Fibroblast of skin of abdomen (primary cell): ENCODE measurements at places on chromosomes 5 and 9.

DNA sequence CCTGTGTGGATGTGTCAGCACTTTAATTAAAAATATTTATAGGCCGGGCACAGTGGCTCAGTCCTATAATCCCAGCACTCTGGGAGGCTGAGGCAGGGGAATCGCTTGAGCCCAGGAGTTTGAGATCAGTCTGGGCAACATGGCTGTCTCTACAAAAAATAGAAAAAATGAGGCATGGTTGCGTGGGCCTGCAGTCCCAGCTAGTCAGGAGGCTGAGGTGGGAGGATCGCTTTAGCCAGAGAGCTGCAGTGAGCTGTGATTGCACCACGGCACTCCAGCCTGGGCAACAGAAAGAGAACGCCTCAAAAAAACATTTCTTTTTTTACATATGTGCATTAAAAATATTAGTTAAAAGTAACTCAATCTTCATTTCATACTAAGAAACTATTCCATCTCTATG is 6.2 kb downstream of the TBC1D9B start:
- DNase-seq: no peak

GRCh38 chr9:100216178-100216787 is 117.2 kb downstream of the INVS start:
- DNase-seq: peak; percentile 32

DNA sequence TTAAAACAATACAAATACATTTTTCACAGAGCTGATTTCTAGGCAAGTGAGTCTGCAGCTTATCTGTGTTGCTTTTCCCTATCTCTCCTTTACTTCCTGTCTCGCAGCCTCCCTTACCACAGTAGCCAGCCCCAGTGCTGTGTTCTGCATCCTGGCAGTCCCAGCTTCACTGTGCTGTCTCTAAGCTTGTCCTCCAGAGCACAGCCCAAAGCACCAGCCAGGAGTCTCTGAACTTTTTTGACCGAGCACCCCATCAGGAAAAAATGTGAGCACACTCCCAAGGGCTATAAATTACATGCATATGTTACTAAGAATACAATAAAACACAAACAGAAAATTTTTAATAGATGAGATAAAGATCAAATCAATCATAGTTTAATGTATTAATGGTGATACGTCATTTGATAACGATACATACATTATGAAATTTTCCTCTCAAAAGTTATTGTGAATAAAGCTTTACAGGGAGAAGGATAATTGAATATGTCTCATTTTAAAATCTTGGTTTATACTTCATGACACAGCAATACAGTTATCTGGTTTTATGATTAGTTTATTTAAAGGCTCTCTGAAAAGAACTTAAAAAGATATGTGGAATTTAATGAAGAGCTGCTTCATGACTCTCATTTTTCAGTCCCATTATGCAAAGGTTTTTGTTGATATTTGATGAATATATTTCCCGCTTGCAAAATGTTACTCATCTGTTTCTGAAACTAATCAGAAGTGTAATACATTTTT is 7.3 kb upstream of the RHOBTB3 start:
- peak; percentile 33 for DNase-seq

DNA sequence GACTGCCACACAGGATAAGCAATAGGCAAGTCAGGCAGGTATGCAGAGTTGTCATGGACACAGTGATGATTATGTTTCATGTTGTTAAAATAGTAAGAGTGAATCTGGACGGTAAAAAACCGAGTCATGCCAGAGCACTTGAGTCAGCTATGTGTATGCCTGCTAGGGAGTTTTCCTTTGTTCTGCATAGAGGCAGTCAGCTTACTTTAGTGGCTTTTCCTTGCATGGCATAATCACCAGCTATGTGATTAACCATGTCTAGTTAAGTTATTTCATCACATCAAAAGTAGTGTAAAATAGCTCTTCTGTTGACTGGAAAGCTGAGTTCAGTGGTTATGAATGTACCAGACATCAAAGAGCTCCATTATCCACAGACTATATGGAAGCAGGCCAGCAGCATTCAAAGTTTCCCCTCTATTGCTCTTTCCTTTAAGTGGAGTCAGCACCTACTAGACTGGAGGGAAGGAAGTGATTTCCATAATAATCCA is 989.8 kb downstream of the TLE1 start:
- DNase-seq: peak; percentile 88

GRCh38 chr9:129938291-129938979 is 103.2 kb downstream of the USP20 start:
- peak; percentile 91 for DNase-seq

DNA sequence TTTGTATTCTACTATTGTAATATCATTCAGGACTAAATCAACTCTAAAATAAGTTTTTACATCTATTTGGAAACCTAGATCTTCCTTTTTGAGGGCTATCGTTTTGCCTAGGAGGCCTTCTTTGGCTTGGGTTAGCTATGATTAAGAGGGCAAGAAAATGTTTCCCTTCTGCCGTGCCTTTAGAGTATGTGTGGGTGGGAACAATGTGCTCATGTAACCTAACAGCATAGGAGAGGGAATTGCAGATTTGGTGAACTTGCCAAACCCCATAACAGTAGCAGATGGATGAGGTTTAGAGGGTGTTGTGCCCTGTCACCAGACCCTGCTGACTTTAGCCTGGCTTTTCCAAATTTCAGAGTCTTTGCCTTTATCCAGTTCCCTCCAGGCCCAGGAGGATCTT is 339.0 kb downstream of the ADGRV1 start:
- DNase-seq: no peak

DNA sequence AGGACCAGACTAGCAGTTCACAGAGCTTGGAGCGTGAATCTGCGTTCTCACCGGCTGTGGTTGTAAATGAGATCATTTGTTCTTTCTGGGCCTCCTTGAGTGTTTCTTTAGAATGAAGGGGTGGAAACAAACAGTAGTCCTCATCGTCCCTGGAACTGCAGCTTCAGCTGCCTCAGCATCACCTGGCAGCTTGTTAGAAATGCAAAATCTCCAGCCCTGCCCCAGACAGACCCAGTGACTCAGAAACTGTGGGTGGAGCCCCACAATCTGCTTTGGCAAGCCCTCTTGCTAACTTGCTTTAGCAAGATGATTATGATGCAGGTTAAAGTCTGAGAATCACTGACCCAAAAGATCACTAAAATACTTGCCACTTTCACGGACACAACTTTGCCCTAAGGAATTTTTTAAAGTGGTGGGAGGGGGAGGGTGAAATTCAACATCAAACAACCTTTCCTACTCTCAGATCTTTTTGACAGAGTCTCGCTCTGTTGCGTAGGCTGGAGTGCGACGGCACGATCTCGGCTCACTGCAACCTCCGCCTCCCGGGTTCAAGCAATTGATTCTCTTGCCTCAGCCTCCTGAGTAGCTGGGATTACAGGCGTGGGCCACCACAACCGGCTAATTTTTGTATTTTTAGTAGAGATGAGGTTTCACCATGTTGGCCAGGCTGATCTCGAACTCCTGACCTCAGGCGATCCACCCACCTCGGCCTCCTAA is 86.0 kb downstream of the BRINP1 start:
- no peak for DNase-seq

GRCh38 chr5:18507114-18507513 is 872.9 kb downstream of the TAF11L14 start:
- DNase-seq: no peak

GRCh38 chr9:2023532-2023931 is 8.4 kb downstream of the SMARCA2 start:
- DNase-seq: no peak

- DNase-seq: peak; percentile 43
Measured at GRCh38 chr9:89078860-89079259, 87.6 kb downstream of the S1PR3 start.

DNA sequence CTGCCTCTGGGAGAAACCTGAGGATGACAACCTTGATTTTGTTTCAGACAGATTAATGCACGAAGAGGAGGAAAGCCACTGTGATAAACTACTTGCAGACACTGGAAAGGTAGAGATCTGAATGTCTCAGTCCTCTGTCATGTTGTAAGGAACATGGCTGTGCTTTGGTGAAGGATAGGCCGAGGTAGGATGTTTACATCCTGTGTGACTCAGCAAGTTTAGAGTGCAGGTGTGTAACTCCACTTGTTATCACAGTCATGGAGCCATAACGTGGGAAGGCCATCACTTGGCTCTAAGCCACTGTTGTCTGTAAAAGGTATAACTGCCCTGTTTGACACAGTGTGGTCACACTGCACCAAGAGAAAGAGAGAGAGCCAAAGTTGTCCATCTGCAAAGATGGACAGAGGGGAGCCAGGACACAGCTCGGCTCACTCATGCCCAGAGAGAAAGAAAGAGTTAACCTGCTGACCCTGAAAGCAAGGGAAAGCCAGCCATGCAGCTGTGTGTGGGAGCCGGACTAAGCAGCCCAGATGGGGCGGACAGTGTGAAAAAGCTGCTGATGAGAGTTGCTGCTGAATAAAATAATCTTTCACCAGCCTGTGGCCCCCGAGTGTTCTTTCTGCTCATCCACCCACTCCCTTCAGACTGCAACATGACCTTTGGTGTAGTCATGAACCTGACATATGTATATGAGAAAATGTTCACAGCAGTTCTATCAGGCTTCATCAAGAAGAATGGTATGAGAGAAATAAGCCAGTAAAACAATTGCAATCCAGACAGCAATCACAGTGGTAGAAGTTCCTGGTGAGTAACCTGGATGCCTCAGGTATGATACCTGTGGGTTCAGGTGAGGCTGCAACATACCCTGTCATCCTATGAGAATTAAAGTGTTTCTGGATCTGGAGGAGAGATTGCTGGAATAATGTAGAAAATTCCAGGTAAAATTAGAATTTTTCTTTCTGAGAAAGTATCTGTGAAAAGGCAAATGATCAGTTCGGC is 115.9 kb downstream of the TARS1 start:
- no peak for DNase-seq

- DNase-seq: no peak
Measured at GRCh38 chr9:89807101-89807395, 202.2 kb downstream of the GADD45G start.

GRCh38 chr9:114383521-114384231 is 4.1 kb downstream of the AKNA start:
- DNase-seq: peak; percentile 67

GRCh38 chr5:137567226-137567625 is 68.1 kb upstream of the SPOCK1 start:
- no peak for DNase-seq

DNA sequence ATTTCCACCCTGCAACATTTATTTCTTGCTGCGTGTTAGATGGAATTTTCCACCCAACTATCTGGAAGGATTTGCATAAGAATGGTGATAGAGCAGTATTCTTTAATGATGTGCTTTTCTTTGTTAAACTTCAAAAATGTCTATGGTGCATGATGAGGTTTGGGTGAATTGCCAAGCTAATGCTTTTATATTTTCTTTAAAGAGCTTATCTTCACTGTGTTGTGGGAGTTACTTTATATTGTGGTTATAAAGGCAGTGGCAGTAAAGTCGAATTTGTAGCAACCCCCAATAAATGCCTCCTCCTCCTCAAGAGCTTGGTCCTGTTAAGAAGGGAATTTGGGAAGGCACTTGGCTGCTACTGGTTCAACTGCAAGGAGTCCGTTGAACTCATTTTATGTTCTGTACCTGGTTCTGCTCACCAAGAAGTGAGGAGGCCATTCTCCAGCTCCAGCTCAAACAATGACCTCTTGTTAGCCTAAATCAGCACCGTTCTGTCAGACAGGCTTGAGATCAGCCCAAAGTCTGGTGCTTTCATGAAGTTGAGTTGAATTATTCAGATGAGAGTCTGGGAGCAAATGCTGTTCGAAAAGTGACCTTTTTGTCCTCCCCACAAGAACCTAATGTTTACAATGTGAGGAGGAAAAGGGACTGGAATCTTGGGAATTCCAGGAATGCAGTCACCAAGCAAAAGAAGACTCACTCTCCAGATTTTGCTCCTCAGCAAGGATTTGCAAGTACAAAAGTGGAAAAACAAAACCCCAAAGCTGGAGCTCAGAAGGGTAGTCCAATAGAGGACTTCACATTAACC is 217.0 kb downstream of the TMEM38B start:
- peak; percentile 51 for DNase-seq

- peak; percentile 69 for DNase-seq
Measured at GRCh38 chr5:153813901-153814300, 224.8 kb downstream of the FAM114A2 start.

DNA sequence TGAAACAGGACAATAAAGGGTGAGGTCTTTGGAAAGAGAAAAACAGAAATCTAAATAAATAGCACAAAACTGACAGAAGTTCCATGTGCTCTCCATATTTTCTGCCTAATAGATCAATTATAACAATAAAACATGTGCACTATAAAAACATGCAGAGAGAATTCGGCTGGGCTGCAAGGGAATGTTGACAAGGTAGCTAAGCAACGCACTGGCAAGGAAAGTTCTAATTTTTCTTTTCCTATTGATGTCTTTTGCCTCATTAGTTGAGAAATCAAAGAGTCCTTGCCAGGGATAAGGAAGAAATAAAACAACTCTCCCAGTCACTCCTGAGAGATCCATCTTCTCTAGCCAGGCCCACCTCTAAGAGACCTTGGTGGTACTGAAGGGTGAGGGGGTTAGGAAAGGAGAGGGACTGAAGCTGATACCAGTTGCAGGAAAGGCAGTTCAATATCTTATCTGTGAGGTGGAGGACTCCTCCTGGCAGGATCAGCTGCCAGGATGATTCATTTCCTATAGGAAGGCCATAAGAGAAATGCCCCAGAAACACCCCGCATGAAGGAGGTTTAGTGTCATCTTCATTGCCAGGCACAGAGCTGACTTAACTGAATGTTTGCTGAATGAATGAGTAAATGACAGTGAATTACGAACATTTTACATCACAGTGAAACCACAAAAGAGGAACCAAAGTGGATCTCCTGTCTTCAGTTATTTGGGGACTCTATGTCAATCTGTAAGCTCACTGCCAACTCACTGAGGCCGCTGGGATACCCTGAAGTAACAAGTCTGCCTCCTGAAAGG is 63.7 kb upstream of the IFNK start:
- peak; percentile 26 for DNase-seq

DNA sequence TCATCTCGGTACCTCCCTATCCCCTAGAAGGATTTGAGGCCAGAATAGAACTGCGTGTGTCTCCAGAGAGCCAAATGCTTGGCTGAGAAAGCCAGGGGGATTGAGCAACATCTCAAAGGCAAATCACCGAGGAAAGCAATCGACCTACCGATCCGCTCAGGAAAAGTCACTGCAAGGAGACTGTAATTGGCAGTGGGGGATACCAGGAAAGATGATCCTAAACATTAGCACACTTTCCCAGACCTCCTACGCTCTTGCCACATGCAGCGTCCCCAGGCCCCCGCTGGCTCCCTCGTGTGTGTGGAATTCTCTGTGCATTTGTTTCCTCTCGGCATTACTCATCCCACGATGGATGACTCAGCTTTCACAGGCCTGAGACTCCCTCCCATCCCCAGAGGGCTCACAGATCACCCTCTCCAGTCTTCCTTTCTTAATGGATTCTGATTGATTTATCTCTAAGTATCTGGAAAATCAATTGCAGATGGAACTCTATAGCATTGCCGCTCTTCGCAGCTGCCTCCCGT is 82.2 kb upstream of the ICE1 start:
- peak; percentile 100 for DNase-seq
